Natural killer cell (primary cell): ENCODE measurements at places on chromosomes 11 and 22. TPM values are rescaled to one million over a fixed set of nuclear protein-coding genes. Genes with fewer than 3 reads are reported as not detected.

RAB36 gene
- 2.6 TPM for total RNA-seq

RIMBP3B gene
- 0.14 TPM for total RNA-seq

GRCh38 chr22:29152954-29153719 is 52.6 kb upstream of the EMID1 start:
- DNase-seq: no peak

DNA sequence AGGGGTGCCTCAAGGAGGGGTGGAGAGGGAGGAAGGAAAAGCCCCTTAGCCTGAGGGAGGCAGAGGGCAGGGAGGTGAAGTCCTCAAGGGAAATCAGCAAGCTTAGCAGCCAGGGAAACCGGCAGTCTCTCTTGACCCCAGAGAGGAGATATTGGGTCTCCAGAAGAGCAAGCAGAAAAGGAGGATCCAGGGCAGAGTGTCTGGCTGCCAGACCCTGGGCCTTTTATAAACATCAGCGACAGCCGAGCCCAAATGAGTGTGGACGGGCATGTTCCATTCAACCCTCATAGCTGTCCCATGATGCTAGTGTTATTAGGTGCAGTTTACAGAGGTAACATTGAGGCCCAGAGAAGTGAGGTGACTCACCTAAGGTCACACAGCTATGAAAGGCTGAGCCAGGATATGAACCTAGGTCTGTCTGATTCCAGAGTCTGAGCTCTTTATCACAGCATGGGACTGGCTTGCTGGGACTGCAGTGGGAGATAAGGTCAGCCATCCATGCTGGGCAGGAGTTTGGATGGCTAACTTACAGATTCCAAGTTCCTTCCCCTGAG is 9.3 kb downstream of the PRDM11 start:
- DNase-seq: no peak

DNA sequence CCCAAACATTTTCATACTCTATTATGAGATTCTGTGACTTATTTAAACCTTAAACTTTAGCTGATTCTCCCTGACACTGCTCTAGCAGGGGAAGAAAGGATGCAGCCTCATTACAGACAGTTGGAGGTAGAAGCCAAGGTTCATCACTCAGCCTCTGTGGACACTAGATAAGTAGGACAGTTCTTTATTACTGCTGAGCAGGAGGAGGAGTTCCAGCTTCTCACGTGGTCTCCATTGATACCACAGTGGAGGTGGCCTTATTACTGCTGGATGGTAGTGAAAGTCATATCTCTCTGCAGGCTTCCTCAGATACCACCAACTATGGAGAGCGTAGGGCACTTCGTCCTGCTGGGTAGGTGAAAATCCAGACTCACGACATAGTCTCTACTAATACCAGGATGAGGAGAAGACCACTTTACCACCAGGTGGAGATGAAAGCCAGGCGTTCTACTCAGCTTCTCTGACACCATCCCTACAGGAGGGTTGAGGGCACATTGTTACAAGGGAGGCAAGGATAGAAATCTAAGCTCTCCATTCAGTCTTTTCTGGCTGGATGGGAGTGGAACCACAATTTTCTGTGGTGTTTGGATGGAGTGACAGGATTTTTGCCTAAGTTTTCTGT is 13.1 kb upstream of the ANGPTL5 start:
- DNase-seq: no peak

DNA sequence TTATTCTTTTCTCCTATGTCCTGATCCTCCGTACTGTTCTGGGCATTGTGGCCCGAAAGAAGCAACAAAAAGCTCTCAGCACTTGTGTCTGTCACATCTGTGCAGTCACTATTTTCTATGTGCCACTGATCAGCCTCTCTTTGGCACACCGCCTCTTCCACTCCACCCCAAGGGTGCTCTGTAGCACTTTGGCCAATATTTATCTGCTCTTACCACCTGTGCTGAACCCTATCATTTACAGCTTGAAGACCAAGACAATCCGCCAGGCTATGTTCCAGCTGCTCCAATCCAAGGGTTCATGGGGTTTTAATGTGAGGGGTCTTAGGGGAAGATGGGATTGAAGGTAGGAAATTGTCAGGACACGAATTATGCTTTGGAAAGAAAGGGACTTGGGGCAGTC is 843 bp downstream of the OR51T1 start:
- DNase-seq: no peak

DNA sequence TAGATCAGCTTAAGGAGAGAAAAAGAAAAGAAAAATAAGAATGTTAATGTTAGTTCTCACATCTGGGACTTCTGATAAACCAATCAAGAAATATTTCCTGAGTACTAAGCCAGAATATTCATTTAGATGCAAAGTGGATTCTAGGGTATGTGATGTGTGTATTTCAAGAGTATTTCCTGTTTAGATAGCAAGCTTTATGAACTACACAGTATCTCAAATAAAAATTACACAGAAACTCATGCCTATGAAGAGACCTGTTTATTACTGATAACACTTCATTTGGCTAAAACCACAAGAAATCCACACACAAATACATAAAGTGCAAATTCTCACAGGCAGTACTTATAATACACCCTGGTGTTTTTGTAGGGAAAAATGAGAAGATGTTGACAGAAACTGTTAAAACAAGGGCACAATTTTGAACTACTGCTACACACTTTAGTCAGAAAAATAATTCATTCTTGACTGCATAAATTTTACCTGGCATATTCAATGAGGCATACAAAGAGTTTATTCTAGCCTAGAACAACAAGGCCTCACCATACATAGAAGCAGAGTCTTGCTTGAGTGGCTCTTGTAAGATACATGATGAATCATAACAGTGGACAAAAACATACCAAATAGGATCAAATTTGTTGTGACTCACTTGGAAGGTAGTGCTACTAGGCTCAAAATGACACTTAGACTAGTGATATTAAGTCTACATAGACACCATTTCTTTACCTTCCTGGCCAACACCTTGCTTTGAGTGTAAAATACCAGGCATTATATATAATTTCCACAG is 18.8 kb upstream of the P4HA3 start:
- DNase-seq: no peak
